ENCODE measurements at places on chromosomes 12 and 14. TPM values are rescaled to one million over a fixed set of nuclear protein-coding genes. Genes with fewer than 3 reads are reported as not detected.
A peak's percentile ranks its signal among the peaks of the same experiment; 100 is the strongest.

DNA sequence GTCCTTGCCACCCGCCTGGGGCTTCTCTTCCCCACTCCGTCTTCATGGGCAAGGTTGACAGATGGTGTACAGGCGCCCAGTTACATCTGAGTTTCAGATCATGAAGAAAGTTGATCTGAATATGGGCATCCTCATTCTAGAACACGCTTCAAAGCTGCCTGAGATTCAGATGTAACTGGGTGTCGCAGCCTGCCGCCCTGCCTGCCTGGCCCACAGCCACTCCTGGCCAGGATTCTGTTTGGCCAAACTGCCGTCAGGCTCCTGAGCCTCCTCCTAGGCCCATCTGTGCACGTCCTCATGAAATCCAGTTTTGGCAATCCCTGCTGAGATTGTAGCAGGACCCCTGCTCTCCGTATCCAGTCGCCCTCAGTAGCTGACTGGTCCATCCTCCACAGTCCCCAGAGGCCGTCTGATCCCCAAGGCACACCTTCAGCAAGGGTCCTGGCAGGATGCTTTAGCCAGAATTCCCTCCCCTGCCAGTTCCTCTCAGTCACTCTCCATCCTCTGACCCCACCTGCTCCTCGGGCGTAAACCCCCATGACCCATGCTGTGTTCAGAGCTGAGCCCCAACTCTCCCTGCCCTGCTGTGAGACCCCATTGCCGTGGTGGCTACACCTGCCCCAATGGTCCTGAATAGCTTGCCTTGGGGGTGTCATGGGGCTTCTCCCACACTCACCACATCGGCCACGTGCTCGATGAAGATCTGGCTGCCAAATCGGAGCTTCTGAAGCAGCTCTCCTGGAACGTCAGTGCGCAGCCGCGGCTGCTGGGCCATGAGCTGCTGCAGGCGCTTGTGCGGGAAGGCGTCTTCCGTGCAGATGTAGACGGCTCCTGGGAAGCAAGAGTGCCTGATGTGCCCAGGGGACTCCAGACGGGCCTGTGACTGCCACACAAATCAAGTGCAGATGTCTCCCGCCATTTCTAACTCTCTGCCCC is 12.5 kb downstream of the XRCC3 start:
- DNase-seq = no peak

Gene LRTM2
- polyA plus RNA-seq = not detected

Gene DLK1
- polyA plus RNA-seq = not detected

GRCh38 chr12:120388691-120389481 is 19.9 kb upstream of the MSI1 start:
- no peak for DNase-seq

GRCh38 chr14:36773558-36773957 is 111.9 kb downstream of the PAX9 start:
- DNase-seq = no peak

- peak; percentile 37 for DNase-seq
Measured at GRCh38 chr12:89244536-89244935, 107.8 kb downstream of the DUSP6 start.

- no peak for DNase-seq
Measured at GRCh38 chr14:101018561-101019290, 115.2 kb upstream of the RTL1 start.
